ENCODE measurements at places on chromosomes 1 and 21.

- DNase-seq, result no peak
Measured at GRCh38 chr1:92903765-92904164, 57.5 kb downstream of the DIPK1A start.

DNA sequence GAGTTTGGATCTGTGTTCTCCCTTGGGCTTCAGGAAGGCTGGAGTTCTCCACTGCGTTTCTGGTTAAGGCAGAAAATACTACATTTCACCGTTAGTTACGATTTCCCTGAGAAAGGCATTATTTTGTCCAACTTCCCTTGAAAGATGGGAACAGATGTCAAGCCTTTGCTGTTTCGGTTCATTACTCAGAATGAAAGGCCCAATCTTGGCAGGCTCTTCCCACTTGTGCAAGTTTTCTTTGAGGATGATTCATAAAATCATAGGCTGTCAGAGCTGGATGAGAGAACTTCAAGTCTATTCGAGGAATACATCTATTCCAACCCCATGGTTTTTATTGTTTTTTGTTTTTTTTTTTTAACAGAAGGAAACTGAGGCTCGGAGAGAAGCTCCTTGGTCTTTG, 205.2 kb downstream of the GRIK3 start:
- no peak for DNase-seq

DNA sequence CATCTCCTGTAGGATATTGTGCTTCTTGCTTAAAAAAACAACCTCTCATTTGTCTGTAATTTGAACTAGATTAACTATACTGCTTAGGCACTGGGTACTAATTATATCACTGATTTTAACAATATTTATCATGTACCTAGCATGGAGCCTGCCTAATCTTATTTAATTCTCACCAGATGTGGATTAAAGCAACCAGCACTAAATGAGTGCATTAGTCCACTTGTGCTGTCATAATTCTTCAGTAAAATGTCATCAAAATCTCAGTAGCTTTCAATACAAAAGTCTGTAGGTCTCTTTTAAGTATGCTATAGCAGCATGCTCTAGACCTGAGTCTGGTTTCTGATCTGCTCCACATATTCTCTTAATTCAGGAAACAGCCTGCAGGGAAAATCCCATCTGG, 368.1 kb downstream of the NCAM2 start:
- DNase-seq, result no peak

GRCh38 chr1:228756457-228756856, 21.2 kb downstream of the RHOU start:
- DNase-seq, result no peak

DNA sequence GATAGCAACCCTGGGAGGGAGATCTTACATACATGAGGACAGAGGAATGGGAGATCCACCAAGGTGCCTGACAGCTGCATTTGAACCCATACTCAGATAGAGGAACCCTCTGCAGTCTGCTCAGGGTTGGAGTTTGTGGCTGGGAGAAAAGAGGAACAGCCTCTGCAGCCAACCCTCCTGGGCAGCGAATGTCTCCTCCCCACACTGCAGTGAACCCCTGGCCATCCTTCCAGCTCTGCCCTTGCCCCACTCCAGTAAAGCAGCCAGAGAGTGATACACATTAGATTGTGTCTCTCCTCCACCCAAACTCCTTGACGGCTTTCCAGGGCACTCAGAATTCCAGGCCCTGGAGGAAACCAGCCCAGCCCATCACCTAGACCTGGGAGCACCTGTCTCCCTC, 137.7 kb downstream of the RUNX1 start:
- no peak for DNase-seq

GRCh38 chr1:238489006-238489405, 598.3 kb upstream of the ZP4 start:
- DNase-seq, result no peak
